Activated B cell treated with CpG ODN at 0.5 μM for 24 hours (primary cell): ENCODE measurements at places on chromosomes 11 and 22. TPM values are rescaled to one million over a fixed set of nuclear protein-coding genes. Genes with fewer than 3 reads are reported as not detected.

HTR3A gene
- total RNA-seq, result 15.3 and 15.6 TPM in 2 replicates

GRCh38 chr11:120241277-120241676, 1.3 kb downstream of the POU2F3 start:
- no peak for DNase-seq

DNA sequence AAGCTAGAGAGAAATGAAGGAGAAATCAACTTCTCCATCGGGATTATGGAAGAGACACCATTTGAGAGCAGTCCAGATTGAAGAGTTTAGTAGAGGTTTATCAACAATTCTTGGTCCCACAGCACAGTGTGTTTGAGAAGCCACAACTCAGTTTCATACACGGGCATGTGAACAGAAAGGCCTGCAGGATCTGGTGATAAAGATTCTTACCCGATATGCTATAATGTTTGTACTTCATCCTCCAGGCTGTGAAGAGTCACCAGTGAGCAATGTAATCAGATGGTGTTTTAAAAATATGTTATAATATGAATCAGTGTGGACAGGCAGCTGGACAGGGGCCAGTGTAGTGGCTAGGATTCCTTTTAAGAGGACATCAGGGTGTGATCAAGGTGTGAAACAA, 29.7 kb upstream of the VWA5A start:
- DNase-seq, result no peak

GRCh38 chr11:32312865-32313403, 122.4 kb downstream of the WT1 start:
- no peak for DNase-seq

- DNase-seq, result no peak
Measured at GRCh38 chr22:23565305-23565914, 14.7 kb downstream of the IGLL1 start.

DNA sequence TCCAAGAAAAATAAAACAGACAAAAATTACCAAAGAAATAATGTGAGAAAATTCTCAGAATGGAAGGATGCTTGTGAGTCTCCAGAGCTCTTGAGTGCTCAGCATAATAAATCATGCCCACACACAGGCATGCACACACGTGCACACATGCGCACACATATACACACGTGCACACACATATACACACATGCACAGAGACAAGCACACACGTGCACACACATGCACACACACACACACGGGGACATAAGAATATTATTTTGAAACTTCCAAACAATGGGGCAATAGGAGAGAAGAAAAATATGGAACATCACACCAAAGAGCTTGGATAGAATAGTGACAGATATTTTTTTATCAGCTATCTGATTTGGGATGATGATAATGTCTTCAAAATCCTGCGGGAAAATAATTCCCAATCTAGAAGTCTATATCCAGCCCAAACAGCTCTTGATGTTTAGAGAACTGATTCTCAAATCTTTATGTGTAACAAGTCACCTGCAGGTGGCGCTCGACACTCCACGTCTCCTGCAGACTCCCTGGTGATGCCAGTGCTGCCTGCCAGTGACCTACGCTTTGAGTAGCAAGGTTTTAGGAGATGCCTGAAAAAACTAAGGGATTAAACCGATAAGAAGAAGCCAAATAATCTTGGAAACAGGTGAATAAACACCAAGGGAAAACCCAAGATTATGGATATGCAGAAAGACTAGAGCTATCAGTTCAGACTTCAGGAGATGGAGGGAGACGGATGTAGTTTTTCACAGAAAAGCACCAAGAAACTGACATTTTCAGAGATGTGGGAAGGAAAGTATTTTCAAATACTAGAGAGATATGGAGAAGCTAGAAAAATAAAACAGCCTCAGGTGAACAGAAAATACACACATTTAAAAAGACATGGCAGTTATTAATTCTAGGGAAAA, 743.6 kb downstream of the ETS1 start:
- DNase-seq, result no peak
